ENCODE measurements at places on chromosomes 7 and 10. TPM values are rescaled to one million over a fixed set of nuclear protein-coding genes. Genes with fewer than 3 reads are reported as not detected.

C10orf62 gene
- total RNA-seq = 0.31 TPM

- DNase-seq = no peak
Measured at GRCh38 chr10:27822301-27822700, 76.7 kb upstream of the MKX start.

CRTAC1 gene
- total RNA-seq = 16.7 TPM

- DNase-seq = no peak
Measured at GRCh38 chr7:141704741-141705140, 2.8 kb upstream of the DENND11 start.

- no peak for DNase-seq
Measured at GRCh38 chr7:16554518-16555236, 28.1 kb downstream of the LRRC72 start.

CABCOCO1 gene
- total RNA-seq = not detected

DNA sequence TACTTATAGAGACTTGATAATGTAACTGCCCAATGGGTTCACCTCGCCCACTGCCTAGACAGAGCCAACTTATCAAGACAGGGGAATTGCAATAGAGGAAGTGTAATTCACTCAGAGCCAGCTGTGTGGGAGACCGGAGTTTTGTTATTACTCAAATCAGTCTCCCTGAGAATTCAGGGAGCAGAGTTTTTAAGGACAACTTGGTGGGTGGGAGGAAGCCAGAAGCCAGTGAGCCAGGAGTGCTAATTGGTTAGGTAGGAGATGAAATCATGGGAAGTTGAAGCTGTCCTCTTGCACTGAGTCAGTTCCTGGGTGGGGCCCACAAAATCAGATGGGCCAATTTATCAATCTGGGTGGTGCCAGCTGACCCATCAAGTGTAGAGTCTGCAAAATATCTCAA lies 20.1 kb upstream of the C7orf33 start:
- no peak for DNase-seq

RBP3 gene
- not detected for total RNA-seq

DNA sequence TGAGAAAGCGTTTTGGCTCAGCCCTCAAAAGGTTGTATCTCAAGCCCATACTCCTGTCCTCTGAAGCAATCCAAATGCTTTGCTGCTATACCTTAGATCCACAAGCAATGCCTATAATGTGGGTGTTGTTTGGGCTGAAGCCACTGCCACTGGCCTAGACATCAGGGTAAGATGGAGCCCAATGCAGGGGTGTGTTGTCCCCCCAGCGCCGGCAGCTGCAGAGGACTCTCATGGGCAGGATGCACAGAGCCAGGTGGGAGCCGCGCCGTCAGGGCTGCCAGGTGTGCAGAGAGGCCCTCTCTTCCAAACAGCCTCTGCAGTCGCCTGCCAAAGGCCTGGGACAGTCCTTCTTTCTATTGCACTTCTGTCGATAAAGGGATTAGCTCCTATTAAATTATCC lies 205.2 kb upstream of the SHH start:
- DNase-seq = peak; percentile 28

DNA sequence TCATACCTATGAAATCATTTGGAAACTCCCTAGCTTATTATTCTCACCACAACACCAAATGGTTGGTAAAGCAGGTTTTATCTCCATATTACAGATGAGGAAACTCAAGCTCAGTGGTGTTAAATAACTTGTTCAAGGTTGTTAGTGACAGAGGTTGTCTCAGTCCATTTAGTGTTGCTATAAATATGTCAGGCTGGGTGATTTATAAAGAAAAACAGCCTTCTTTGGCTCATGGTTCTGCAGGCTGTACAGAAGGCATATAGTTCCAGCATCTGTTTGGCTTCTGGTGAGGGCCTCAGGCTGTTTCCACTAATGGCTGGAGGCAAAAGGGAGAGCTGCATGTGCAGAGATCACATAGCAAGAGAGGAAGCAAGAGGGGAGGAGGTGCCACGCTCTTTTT lies 96.6 kb downstream of the ZNF438 start:
- no peak for DNase-seq

POT1 gene
- total RNA-seq = 14.3 TPM

GRCh38 chr10:3636356-3637181 lies 148.4 kb downstream of the KLF6 start:
- DNase-seq = no peak

DNA sequence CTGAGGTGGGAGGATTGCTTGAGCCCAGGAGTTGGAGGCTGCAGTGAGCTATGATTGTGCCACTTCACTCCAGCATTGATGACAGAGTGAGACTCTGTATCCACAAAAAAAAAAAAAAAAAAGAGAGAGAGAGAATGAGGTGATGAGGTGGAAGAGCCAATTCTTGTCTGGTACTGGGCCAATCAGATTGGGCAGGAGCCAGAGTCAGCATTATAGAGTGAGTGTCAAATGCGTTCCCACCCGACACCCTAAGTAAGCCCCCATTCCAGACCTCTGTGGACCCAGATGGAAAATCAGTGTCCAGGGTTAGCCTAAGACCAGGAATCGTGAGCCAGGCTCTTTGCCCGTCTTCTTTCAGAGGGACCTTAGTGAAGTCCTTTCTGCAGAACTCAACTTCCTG lies 83.9 kb downstream of the WIPF3 start:
- DNase-seq = no peak

GRCh38 chr7:16989811-16990413 lies 108.1 kb upstream of the AGR3 start:
- DNase-seq = peak; percentile 65

ELMO1 gene
- 17.9 TPM for total RNA-seq

PLXNA4 gene
- 12.2 TPM for total RNA-seq

RBM20 gene
- 92.0 TPM for total RNA-seq

PITX3 gene
- 0.26 TPM for total RNA-seq

GRCh38 chr7:43465581-43466554 lies 117.0 kb upstream of the STK17A start:
- no peak for DNase-seq

GBF1 gene
- 37.3 TPM for total RNA-seq

- no peak for DNase-seq
Measured at GRCh38 chr10:49071160-49071761, 44.1 kb downstream of the VSTM4 start.

FEZF1 gene
- not detected for total RNA-seq

FRMPD2 gene
- 3.5 TPM for total RNA-seq

GRCh38 chr7:99121496-99122021 lies 22.3 kb downstream of the SMURF1 start:
- peak; percentile 34 for DNase-seq

GRCh38 chr7:89887489-89887888 lies 266.8 kb upstream of the STEAP1 start:
- DNase-seq = no peak

- no peak for DNase-seq
Measured at GRCh38 chr7:48728799-48729198, 195.5 kb upstream of the CDC14C start.

GRCh38 chr10:69481305-69481704 lies 30.0 kb downstream of the TSPAN15 start:
- no peak for DNase-seq

- DNase-seq = no peak
Measured at GRCh38 chr10:70038923-70039322, 13.7 kb upstream of the MACROH2A2 start.

DNA sequence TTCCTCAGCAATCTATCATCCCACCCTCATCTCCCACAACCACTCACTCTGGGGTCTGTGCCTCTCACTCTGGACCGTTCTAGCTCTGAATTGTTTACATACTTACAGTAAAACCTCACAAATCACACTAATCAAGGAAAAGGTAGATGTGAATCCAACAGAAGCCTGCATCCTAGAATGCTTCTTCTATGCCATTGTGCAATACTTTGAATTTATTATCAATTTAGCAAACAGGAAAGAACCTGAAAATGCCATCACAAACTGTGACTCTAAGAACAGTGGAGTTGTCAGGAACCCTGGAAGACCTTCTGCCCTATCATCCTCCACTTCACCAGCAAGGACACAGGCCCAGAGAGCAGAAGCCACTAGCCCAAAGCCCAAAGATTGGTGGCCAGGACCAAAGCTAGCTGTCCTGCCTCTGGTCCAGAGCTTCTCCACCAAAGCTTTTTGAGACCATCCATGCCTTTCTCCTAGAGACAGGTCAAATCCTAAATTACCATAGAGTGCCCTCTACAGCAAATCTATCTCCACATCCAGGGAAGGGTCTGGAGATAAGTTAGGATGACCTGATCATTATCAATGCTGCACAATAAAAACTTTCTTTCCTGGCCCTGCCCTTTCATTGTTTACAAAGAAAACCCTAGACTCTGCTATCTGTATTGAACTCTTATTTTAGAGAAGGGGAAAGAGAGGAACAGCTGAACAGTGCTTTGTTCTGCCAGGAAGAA lies 2.4 kb downstream of the SORBS1 start:
- no peak for DNase-seq

CD36 gene
- 639 TPM for total RNA-seq

DNA sequence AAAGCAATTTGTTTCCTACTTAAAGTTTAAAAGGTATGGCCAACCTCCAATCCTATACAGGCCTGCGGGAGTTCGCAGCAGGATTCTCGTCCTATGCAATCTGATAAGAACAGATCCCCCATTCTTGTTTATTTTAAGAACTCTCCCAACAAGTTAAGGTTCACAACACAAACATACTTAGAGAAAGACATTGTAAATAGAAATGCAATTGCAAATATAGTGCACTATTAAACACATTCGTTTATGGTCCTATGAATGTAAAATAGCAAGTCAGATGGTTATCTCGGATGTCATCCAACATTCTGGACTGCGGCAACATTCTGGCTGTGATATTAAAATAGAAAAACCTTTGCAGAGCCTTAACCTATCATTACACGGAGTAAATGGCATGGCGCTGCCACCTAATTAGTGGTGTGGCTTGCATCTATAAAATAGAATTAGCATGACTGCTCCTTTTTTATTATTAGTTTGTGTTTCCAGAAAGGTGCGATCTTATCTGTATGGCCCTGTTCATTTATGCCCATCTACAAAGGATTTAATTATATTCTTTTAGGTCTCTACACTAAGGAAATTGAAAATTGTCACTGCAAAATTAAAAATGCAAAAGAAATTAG lies 37.0 kb downstream of the BEND7 start:
- no peak for DNase-seq

- no peak for DNase-seq
Measured at GRCh38 chr10:111762114-111762513, 421.5 kb downstream of the GPAM start.

DNA sequence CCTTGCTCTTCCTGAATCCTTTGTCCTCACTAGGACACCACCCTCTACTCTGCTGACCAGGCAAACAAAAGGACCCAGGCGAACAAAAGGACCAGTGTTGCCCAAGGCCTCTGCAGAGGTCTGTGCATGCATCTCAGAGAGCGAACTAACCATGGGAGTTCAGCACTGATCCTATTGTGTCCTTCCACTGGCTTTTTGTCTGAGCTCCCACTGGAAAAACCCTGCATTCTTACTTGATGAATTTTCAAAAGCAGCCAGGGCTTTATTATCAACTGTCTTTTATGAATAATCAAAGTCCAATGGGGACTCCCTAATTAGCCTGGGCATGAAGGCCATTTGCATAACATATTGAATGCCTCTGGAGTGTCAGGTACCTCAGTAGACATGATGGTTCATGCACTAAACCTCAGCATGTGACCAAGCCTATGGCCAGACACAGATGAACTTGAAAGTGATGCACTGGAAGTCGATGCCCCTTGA lies 140.6 kb downstream of the KCNMA1 start:
- DNase-seq = no peak

GRCh38 chr7:32204361-32205018 lies 134.3 kb upstream of the PDE1C start:
- peak; percentile 82 for DNase-seq
